ENCODE measurements at places on chromosomes 6 and 20.
A peak's percentile ranks its signal among the peaks of the same experiment; 100 is the strongest.

GRCh38 chr6:99143108-99143861 lies 195.5 kb upstream of the FBXL4 start:
- DNase-seq, result no peak

DNA sequence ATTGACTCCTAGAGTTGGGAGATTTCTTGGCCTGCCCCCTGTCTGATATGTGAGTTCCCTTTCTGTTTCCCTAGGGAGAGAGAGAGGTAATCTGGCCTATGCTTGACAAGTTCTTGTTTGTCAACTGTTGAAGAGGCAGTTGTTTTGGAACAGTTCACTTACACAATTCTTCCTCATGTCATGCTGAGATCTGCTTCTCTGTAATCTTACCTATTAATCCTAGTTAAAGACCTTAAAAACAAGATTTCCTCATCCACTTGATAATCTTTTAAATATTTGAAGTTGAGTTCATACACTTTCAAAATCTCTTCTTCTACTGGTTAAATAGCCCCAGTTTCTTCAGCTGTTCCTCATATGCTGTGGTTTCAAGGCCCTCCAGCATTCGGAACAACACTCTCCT lies 89.9 kb downstream of the FIG4 start:
- DNase-seq, result no peak

- DNase-seq, result no peak
These were observed 99.6 kb upstream of the HMGCLL1 start for GRCh38 chr6:55678330-55679224.

- DNase-seq, result no peak
These were observed 14.2 kb upstream of the DHX35 start for GRCh38 chr20:38947931-38948362.

DNA sequence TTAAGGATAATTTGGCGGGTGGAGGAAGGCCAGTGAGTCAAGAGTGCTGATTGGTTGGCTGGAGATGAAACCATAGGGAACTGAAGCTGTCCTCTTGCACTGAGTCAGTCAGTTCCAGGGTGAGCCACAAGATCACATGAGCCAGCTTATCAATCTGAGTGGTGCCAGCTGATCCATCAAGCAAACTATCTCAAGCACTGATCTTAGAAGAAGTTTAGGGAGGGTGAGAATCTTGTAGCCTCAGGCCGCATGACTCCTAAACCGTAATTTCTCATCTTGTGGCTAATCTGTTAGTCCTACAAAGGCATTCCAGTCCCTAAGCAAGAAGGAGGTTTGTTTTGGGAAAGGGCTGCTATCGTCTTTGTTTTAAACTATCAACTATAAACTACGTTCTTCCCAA lies 954.3 kb downstream of the KIF16B start:
- DNase-seq, result no peak

DNA sequence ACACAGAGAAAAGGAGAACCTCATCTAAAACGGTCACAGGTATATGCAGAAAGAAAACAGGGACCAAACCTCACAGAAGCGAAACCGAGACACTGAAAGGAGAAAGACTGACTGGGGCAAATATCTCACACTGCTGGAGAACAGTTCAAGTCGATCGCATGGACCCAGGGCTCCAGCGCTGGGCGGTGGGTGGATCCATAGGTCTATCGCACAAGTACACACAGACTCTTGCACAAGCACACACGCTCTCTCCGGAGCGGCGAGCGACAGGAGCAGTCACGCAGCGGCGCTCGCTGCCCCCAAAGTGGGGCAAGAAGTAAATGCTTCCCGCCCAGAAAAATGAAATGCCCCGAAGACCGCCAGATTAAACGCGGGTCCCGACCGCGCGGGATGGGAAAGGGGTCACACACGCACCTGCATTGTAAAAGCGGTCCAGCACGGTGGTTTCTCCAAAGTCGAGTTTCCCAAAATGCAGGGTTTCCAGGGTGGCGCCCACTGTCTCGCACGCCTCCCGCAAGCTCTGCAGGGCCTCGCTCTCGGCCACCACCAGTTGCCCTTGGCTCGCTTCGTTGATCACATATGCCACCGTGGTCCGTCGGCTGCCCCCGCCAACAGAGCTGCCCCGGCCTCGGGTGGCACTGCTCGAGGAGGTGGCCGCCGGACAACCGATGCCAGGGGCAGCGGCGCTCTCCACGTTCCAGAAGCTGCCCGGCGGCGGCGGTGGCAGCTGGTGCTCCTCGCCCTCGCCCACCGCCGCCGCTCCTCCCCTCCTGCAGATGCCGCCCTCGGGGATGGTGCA lies 782 bp downstream of the MAP3K5 start:
- peak; percentile 7 for DNase-seq

DNA sequence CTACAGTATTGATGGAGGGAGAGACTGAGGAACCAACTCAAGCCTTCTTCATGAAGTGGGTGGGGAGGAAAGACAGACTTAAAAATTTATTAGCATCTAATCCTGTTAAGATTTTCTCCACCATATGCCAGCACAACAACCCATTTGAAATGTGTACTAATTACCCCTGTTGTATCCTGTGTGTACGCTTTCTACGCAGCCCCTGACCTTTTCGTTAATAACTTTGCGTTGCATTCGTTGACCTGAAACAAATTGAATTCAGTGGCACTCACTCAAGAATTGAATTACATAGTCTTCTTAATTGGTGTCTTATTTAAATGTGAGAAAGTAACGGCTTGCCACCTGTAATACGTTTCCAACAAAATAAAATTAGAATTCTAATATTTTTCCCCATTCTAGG lies 113.9 kb downstream of the LINC00237 start:
- no peak for DNase-seq

GRCh38 chr6:36028877-36029324 lies 1.3 kb downstream of the MAPK14 start:
- DNase-seq, result peak; percentile 62

DNA sequence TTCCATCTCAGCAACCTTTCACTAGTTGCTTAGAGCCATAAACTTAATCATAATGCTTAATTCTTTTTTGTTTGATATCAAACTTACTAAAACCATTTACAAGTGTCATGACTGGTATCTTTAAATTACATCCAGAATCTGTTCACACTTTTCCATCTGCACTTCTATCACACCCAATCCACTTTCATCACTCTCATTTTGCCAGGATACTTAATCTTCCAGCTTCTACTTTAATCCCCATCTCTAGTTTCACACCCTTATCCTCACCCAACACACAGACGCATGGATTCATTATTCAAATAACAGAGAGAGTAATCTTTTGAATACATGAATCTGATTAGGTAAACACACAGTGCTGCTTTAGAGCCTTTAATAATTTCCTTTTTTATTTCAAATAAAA lies 828.4 kb downstream of the HACE1 start:
- DNase-seq, result no peak

GRCh38 chr20:63736893-63737694 lies 630 bp downstream of the LIME1 start:
- no peak for DNase-seq

DNA sequence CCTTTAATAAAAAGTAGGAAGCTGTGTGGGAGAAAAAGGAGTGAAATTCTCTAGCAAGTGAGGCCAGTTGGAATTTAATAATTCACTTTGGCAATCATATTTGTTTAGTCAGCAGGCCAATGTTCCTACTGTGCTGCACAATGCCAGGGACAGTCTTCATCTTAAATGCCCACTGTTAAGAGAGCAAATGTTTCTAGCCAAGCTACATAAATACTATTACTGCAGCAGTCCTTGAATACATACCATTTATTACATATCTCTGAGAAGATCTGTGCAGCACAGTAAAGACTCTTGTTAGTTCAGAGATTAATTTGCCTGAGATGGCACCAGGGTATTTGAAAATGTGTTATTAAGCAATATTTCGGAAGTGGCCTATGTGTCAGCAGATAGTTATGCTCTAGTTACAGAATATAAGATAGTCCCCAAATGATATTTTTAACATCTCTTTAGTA lies 105.4 kb downstream of the OGFRL1 start:
- no peak for DNase-seq

DNA sequence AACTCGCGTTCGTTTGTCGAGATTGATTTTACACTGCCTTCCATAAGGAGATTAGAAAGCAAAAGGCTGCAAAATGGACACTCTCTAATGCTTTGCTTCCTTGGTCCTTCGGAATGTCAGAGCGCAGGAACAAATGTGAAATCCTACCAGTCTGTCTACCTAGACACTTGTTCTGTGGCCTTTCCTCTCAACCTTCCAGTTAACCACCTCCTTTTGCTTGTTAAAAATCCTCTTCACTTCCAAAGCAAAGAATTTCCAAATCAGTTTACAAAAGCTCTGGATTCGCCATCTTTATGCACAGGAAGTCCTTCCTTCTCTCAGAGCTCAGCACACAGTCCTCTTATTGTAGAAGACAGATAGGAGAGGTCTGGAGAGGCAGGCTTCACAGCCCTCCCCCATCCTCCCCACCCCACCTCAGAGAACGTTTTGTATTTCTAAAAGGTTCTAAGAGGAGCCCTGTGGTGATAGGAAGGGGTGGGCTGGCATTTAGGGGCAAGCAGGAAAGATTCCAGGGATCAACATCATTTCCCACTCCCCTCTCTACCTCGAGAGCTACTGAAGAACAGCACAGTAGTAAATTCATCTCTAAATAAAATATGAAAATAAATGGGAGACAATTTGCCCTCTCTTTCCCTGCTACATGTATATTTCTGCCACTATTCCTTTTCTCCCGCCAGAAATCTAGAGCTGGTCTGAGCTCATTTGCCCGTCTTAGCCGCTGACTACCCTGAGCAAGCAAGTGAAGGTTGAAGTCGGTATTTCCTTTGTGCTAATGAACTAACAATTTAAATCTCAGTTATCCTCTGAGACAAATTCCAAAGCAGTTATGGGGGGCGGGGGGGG lies 18.9 kb downstream of the TFAP2A start:
- no peak for DNase-seq

DNA sequence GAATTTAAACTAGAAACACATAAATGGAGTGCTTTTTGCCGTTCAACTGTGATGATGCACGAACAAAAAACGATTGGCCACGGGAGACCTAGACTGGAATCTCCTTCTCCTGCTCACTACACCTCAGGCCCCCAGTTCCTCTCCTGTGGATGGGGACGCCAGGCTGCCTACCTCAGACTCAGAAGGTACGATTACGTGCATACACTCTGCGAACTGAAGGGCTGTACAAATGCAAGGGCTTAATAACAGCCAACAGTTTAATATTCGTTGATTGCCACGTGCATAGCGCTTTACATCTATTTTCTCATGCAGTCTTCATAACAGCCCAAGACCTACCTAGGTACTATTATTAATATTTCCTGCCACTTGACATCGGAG lies 495 bp upstream of the ARMC2 start:
- no peak for DNase-seq

GRCh38 chr20:58048096-58048702 lies 180.3 kb downstream of the ANKRD60 start:
- DNase-seq, result no peak

DNA sequence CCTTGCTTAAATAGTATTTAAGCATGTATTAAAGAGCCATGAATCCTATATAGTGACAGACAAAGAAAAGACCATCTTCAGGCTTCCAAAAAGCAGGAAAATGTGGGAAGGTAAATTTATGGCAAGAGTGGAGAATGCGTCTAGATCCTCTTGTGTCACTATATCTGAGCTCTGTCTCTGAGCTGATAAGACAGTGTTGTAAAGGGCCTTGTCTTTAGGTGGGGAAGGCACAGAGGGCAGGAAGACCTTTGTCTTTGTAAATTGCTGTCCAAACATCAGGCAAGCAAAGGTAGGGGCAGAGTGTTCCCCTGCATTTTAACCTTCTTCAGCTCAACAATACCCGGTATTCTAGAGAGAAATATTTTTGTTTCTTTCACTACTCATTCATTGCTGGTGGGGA lies 33.9 kb upstream of the MBOAT1 start:
- no peak for DNase-seq

GRCh38 chr6:30647242-30648116 lies 546 bp downstream of the C6orf136 start:
- DNase-seq, result peak; percentile 63

GRCh38 chr6:40671001-40671693 lies 84.0 kb upstream of the LRFN2 start:
- DNase-seq, result no peak

GRCh38 chr6:149306967-149307366 lies 10.5 kb upstream of the TAB2 start:
- DNase-seq, result no peak
